ENCODE measurements at places on chromosomes 16 and 17. TPM values are rescaled to one million over a fixed set of nuclear protein-coding genes. Genes with fewer than 3 reads are reported as not detected.
A peak's percentile ranks its signal among the peaks of the same experiment; 100 is the strongest.

Gene NLRP1
- 28.8 TPM for total RNA-seq

Gene KRTAP1-1
- total RNA-seq, result not detected

Gene TPPP3
- total RNA-seq, result 5.1 TPM

Gene TRIM72
- total RNA-seq, result under 0.01 TPM

Gene TBC1D26
- total RNA-seq, result not detected

Gene TP53TG3B
- total RNA-seq, result not detected

Gene MLKL
- 12.7 TPM for total RNA-seq

Gene TMEM132E
- total RNA-seq, result 0.27 TPM

DNA sequence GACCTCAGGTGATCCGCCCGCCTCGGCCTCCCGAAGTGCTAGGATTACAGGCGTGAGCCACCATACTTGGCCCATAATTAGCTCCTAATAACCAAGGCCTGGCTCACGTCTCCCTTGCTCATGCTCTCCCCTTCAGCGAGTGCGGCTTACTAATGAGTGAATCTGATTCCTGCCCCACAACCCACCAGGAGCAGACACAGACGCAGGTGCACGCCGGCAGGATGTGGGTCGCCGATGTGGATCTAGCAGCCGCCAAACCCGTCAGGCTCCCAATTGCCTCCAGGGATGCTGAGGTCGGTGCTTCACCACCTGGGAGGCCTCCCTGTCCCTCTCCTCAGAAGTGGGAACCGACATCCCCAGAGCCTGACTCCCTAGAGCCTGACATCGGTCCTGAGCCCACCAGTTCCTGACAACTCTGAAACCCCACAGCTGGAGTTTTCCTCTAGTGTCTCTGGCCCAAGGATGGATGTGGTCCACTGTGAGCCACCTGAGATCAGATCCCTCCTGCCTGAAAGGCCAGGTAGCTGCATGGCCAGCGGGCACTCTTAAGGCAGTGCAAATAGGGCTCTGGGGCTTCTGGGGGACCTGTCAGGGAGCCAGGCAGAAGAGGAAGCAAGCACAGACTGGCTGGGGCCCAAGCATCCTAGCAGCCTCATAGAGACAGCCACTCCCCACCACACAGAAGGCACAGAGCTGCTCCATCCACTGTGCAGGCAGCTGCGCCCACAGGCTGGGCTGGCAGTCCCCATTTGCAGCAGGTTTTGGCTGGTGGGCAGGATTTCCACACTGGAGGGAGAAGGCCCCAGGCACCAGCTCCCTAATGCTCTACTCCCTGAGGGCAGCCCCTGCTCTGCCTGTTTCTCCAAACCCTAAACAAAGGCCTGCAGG lies 10.8 kb downstream of the EXOC7 start:
- no peak for DNase-seq

DNA sequence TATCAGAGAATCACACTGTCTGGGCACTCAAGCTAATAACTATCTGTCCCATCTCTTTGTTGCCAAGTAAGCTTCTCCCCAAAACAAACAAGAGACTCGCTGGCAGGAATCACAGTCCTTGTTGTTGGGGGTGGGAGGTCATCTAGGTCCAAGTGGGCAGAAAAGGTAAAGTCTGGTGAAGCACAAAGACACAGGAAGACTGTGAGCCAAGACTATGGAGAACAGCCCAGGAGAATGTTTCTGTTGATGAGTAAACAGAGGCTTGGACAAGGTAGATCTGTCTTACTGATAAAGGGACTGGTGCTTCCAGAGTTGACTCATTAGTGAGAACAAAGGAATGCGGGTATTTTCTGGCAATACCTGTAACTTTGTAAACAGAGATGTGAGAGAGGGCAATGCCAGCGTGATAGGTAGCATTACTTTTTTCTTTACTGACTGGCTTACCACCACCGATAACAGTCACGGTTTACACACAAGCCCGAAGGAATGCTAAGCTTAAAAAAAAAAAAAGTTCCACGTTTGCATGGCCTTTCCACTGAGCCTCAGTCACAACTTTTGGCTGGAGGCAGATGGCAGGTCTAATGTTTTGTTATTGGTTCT lies 11.5 kb upstream of the MMD start:
- DNase-seq, result no peak

- DNase-seq, result no peak
Measured at GRCh38 chr16:50593410-50594150, 45.4 kb downstream of the NKD1 start.

DNA sequence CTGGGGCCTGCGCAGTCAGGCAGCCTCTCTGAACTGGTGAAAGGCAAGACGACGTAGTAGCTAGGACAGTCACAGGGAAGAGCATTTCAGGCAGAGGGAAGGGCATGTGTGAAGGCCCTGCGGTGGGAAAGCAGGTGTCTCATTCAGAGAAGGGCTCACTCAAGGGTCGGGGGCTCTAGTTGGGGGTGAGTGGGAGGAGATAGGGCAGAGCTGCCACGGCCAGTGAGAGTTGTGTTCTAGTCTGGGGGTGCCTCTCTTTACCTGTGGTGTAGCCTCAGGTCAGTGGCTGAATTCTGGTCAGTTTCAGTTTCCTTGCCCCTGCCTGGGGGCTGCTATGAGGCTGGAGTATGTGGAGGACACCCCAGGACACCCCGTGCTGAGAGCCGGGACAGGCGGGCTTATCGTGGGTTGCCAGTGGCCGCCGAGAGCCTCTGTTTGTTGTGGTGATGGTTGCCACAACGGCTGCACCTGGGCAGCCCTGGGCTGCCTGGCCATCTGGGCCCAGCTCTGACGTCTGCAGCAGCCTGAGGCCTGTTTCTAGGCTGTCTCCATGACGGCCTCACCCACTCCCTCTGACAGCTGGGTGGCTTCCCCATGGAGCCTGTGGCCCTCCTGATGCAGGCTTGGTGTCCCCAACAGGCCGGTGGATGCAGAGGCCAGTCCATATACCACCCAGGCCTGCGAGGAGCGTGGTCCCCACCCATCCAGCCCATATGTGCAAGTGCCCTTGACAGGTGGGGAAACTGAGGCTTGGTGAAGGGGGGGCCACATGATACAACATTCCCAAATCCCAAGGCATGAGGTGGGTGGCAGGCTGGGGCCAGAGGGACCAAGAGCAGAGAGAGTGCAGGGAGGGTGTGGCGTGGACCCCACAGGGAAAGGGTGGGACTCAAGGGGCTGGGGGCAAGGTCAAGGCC lies 10.8 kb downstream of the MAP2K3 start:
- peak; percentile 75 for DNase-seq

DNA sequence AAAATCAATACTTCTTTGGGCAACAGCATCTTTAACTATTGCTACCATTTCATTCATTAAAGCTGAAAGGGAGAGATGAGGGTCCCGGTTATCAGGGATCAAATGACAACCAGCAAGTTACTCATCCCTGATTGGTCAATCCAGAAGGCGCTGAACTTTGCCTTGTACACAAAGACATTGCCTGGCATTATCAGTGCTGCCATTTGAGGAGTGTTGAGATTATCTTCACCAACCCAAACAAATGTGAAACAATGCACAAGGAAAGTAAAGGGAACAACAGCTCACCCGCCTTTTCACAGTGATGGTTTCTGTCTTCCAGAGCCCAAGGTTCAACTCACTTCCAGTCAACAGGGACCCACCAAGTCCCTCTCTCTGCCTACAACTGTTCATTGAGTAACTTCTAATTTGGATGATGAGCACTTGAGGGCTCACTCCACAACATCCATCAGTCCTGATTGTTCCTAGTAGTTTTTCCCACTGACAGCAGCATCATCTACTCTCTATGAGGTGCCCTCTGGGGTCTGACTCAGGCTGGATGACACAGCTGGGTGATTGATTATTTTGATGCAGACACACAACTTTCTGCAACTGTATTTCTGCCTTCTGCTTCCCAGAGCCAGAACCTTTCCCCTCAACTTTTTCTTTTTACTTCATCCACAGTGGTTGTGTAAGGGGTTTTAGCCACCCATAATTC lies 32.0 kb downstream of the LYRM9 start:
- DNase-seq, result no peak

- DNase-seq, result no peak
Measured at GRCh38 chr16:10926094-10926493, 16.2 kb downstream of the DEXI start.

GRCh38 chr16:22694887-22695382 lies 119.0 kb upstream of the HS3ST2 start:
- no peak for DNase-seq

DNA sequence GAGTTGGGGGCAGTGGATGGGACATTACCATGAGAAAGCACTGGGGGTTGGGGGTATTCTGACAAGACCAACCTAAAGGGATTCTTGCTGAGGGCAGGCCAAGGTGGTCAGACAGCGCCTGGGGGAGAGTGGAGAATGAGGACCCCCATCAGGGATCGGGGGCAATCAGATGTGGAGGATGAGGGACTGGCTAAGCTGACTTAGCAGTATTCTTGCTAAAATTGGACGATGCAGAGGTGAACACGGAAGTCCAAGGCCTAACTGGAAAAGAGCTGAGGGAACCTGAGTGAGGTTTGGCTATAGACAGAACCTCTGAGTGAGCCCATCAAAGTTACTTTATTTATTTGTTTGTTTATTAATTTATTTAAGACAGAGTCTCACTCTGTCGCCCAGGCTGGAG lies 9.2 kb downstream of the QPRT start:
- DNase-seq, result no peak

- DNase-seq, result no peak
Measured at GRCh38 chr16:85202051-85202601, 89.9 kb upstream of the CIBAR2 start.

DNA sequence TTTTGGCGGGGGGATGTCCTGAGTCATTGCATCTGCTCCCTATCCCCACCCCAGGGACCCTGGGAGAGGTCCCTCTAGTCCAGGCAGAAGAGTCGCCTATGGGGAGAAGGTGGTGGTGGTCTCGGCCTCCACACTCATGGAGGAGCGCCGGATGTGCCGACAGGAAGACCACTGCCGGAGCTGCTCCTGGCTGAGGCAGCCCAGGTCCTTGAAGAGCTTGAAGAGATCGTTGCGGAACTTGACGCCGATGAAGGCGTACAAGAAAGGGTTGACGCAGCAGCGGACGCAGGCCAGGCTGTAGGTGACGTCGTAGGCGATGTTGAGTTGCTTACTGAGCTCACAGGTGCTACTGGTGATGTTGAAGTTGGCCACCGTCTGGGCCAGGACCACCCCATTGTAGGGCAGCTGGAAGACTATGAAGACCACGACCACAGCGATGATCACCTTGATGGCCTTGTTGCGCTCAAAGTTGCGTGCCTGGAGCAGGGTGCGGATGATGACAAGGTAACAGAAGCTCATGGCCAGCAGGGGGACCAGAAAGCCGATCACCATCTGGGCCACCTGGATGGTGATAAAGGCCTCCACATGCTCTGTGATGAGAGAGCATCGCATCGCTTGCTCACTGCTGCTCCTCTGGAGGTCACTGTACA lies 10.5 kb downstream of the CCR7 start:
- DNase-seq, result no peak

DNA sequence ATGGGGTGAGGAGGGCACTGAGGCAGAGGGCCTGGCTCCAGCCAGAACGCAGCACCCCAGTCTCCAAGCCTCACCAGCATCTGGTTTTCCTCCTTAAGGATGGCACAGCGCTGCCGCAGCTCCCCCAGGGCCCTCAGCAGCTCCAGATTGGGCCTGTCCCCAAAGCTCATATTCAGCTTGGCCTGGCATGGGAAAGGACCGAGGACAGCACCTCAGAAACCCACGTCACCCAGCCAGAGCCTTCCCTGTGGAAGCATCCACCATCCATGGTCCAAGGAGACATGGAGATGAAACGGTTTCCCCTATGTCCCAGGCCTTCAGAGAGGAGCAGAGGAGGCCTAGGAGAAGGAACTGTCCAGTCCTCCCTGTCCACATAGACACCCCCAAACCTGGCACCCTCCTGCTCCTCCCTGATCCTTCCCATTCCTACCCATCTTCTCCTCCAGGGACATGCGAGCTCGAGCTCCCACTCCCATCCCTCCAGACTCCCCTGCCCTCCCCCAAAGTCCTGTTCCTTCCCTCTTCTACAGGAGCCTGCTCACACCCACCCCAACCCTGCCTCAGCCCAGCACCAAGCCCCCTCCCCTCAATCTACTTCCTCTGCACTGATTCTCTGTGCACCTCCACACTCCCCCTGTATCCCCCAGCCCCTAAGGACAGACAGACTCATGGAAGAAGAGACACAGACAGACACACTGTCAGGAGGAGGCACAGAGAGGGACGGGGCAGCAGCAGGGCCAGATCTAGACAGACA lies 1.8 kb downstream of the TSPOAP1 start:
- DNase-seq, result no peak
